ENCODE measurements at places on chromosomes 4 and X. TPM values are rescaled to one million over a fixed set of nuclear protein-coding genes. Genes with fewer than 3 reads are reported as not detected.

DNA sequence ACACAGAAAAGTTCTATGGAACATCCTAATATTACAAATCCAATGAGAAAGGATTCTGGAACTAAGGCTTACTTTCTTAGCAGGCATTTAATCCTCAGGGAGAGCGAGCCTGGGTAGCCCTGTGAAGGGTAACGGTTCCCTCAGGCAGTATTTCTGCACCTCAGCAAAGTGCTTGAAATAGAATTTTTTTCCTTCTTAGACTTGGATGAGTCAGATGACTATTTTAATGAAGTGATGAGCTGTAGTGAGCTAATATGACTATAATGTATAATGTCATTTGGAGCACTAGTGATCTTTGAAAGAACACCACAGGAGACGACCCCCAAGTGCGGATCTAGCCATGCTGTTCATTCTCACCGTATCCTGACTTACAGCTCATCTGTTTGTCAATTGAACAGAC, 493.0 kb upstream of the FAM241A start:
- DNase-seq: no peak

- DNase-seq: peak; percentile 96
Observed at GRCh38 chr4:163063891-163064290, 102.8 kb downstream of the NAF1 start.

- no peak for DNase-seq
Observed at GRCh38 chr4:107065201-107065600, 29.1 kb upstream of the DKK2 start.

DNA sequence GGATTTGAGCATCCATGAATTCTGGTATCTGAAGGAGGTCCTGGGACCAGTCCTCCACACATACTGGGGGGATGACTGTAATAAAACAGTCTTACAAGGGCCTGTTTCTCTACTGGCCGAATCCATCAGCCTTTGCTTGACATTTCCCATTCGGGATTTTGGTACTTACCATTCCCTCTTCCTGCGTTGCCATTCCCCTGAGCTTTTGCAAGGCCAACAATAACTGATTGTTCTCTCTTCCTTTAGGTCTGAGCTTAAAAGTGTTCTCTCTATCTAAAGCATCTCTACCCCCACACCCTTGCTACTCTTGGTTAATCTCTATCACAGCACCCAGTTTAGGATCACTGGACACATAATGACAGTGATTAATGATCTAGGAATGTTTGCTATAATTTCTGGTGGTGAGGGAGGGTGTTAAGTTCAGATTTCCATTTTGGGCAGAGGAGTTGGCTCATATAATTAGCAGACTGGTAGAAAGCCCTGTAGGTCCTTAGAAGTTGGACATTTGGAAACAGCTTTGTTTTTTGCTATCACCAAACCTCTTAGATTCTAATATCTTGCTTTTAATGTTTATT, 29.4 kb downstream of the TMA16 start:
- no peak for DNase-seq

GRCh38 chrX:65997978-65998717, 41.7 kb downstream of the VSIG4 start:
- no peak for DNase-seq

UCP1 gene
- not detected for total RNA-seq

- no peak for DNase-seq
Observed at GRCh38 chr4:100929758-100930157, 411.9 kb upstream of the EMCN start.

SLC34A2 gene
- not detected for total RNA-seq

GRCh38 chrX:67543818-67544217, at the start of gene AR:
AR (plus strand) TSS chrX:67544021; CDS start chrX:67545147, 1,126 bp downstream.
- DNase-seq: peak; percentile 56

DNA sequence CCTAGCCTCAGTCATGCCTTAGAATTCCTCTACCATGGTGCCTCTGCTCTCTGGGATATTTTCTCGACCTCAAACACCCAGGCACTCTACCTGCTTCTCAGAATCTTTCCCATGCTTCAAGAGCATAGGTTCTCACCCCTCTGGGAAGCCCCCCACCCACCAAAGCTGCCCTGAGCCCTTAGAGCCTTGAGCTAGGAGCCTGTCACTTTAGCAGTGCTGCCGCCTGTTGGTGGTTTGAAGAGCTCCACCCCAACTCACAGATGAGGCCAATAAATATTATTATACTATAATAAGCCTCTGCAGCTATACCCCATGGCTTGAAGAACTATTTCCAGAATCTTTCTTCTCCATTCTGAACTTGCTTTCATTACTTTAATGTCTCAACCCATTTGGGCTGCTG, 109.7 kb downstream of the RTL5 start:
- no peak for DNase-seq

DNA sequence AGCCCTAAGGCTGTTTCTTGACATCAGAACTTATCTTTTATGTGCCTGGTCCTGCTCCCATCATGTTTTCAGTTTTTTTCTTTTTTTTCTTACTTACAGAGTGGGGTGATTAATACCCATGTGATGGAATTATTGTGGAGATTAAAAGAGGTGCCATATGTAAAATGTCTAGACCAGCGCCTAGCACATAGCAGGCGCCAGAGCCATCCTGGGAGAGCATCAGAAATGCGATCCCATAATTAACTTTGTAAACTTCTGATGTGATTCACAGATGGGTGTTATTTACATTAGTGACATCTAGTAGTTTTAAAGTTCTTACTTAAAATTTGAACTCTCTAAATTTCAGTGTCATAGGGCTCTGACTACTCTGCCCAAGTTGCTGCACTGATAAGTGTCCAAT, 66.2 kb upstream of the PGRMC2 start:
- DNase-seq: no peak

SSX2B gene
- total RNA-seq: not detected

DNA sequence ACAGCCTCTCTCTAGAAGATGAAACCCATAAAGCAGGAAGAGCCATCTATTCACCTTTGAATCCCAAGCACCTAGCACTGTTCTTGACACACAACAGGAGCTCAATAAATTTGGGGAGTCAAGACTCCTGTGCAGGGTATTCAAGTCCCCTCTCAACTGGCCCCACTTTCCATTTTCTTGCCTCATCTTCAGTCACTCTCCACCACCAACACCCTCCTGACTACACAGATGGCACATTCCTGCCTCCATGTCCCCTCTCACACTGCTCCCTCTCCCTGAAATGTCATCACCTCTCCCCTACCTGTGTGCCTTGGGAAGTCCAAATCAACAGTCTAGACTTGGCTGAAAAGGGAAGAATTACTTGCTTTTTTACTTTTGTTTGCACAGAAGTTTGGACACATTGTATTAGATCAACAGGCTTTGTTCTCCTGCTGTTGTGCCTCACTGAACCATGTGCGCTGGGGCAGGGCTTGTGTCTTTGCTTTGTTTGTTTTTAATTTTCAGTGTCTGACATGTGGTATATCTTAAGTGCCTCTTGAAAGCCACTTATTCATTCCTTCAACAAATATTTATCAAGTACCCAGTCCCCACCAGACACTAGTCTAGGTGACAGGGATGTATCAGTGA, 85.1 kb downstream of the APBB2 start:
- DNase-seq: no peak

GRCh38 chrX:905848-906566, 275.4 kb downstream of the SHOX start:
- DNase-seq: no peak

BEX2 gene
- total RNA-seq: not detected

Measured in MG63 (cell line).